ENCODE measurements at places on chromosomes 4 and X. TPM values are rescaled to one million over a fixed set of nuclear protein-coding genes. Genes with fewer than 3 reads are reported as not detected.

Gene FAM241A
- 4.5 TPM for total RNA-seq

Gene CENPE
- 31.3 TPM for total RNA-seq

Gene GDPD2
- not detected for total RNA-seq

Gene CENPVL3
- total RNA-seq = not detected

Gene FAM184B
- 0.07 TPM for total RNA-seq

Gene PFKFB1
- 0.81 TPM for total RNA-seq

Gene NIPAL1
- 7.0 TPM for total RNA-seq

Gene PDZD4
- 0.30 TPM for total RNA-seq

Gene NKX3-2
- total RNA-seq = 1.4 TPM

Gene FAM149A
- 8.9 TPM for total RNA-seq

GRCh38 chrX:63920875-63921274 is 135.9 kb upstream of the ARHGEF9 start:
- peaks cover 10% of the 10 kb centered on the region for H3K4me1 ChIP-seq
- H3K27me3 ChIP-seq = no peaks in the 10 kb centered on the region
- no peak overlapping the region for H3K27ac ChIP-seq
- no peaks in the 10 kb centered on the region for H3K36me3 ChIP-seq
- no peak for DNase-seq
- no peak overlapping the region for H3K4me3 ChIP-seq

DNA sequence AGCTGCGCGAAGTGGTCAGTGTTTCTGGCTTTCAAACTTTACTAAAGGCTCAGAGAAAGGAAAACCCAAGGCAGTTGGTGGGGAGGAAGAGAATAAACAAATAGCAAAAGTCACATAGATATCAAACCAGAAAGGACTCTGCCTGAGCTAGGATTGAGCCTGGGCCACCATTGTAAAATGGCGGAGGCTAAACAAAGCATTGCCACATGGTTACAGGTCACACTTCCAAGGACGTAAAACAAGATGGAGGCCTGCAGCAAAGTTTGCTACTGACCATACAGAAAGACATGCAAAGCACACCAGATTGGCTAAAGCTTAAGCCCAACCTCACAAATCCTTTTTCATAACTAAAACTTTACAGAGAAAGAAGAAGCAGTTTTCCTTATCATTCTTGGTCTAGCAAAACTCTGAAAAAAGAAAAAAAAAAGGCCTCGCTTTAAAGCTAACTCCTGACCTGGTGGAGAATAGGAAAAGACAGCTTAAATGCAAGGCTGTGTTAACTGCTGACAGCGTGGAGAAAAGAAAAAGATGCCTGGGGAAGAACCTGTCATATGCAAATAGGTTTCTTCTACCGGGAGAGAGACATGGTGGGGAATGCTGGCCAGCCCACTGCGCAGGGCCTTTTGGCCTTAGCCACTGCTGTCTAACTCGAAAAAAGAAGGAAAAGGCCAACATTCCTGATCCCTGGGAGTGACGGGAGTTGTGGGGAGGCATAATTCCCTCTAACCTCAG is 81.8 kb upstream of the SMARCA5 start:
- DNase-seq = no peak
- H3K27me3 ChIP-seq = no peaks in the 10 kb centered on the region
- H3K4me3 ChIP-seq = no peak overlapping the region

DNA sequence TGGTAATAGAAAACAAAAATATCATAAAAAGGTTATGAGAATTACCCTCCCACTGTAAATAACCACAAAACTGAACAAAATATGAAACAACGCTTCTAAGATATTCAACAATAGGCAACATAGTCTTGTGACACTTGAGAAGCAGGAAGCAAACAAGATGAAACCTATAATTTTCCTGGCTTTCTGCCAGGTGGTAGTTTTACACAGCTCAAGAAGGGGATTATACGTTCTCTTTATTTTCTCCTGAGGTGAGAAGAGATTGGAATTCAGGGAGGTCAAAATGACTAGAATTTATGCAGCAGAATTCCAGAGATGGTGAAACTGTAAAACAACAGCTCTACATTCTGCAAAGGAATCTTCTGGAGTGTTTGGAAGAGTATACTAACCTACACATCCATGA is 186.0 kb downstream of the HHIP start:
- no peak for DNase-seq
- no peak overlapping the region for H3K27ac ChIP-seq
- no peaks in the 10 kb centered on the region for H3K4me1 ChIP-seq
- H3K36me3 ChIP-seq = no peaks in the 10 kb centered on the region
- no peak overlapping the region for H3K4me3 ChIP-seq

- H3K4me1 ChIP-seq = no peaks in the 10 kb centered on the region
- no peak for DNase-seq
- H3K27me3 ChIP-seq = no peaks in the 10 kb centered on the region
- H3K27ac ChIP-seq = no peak within 1 kb of the TSS
- no peak within 1 kb of the TSS for H3K4me3 ChIP-seq
These were observed at the start of gene CYSLTR1 for GRCh38 chrX:78327370-78328086. TSS of gene CYSLTR1 (minus strand) at chrX:78327611. CDS start at chrX:78273746, 53,865 bp downstream.

DNA sequence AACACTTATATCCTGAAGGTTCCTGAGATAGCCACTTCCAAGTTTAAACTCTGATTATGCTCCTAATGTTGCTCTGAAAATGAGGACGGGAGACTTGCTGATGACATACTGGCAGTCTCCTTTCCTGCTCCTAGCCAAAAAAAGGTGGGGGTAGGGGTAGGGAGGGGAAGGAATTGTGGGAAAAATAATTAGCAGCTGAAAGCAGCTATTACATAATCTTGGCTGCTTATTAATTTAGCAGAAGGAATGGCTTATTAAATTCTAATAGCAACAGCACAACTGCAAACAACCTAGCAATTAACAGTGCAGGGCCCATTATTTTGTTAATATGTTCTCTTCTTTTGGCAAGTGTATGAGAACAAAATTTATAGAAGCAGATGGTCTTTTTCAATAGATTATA is 2.0 kb upstream of the AP1S2 start:
- no peaks in the 10 kb centered on the region for H3K4me1 ChIP-seq
- no peaks in the 10 kb centered on the region for H3K36me3 ChIP-seq
- no peak for DNase-seq
- H3K27ac ChIP-seq = no peak overlapping the region
- H3K27me3 ChIP-seq = no peaks in the 10 kb centered on the region

DNA sequence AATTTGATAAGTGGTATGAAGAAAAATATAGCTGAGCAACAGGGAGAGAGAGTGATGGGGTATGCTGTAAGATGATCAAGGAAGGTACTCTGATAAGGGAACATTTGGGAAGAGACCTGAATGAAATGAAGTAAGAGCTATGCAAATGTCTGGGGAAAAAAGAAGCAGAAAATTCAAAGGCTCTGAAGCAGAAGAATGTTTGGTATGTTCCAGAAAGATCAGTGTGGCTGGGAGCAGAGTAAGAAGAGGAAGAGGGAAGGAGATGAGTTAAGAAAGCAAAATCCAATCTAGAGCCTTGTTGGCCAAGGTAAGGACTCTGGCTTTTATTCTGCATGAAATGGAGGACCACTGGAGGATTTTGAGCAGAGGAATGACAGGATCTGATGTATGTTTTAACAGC is 90.0 kb downstream of the AWAT2 start:
- no peak for DNase-seq
- H3K36me3 ChIP-seq = no peaks in the 10 kb centered on the region
- H3K27ac ChIP-seq = no peak overlapping the region
- no peaks in the 10 kb centered on the region for H3K4me1 ChIP-seq
- no peak overlapping the region for H3K4me3 ChIP-seq

DNA sequence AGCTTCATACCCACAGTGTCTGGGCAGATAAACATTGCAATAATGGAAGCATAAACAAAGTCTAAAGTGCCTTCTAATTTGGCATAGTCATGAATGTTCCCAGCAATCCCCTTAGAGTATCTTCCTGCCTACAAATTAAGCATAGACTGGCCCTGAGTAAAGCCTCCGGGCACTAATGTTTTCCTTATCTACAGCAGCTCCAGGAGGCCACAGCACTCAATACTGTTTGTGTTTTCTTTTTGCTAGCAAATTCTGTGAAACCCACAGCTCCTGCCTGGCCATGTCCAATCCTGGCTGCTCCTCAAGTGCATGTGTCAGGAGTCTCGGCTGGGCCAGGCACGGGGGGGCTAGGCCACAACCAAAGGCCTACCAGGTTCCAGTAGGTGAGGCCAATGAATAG is 102.7 kb upstream of the TBC1D9 start:
- no peaks in the 10 kb centered on the region for H3K27me3 ChIP-seq
- peaks cover 20% of the 10 kb centered on the region for H3K4me1 ChIP-seq
- no peaks in the 10 kb centered on the region for H3K36me3 ChIP-seq
- H3K27ac ChIP-seq = no peak overlapping the region

DNA sequence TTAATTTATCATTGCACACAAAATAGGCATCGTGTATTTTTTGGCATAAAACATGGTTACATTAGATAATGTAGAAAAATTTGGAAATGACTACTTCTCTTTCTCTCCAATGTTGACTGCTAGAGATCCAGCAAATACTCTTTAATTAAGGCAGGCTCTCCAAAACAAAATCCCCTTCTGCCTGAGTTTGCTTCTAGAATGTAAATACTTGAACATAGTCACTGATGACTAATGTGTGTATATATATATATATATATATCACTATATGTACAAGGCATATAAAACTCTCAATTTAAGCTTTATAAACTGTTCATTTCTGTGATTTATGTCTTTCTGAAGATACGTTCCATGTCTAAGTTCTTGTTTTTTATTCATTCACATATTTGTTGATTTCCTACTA is 67.2 kb upstream of the CAMK2D start:
- H3K27ac ChIP-seq = no peak overlapping the region
- H3K27me3 ChIP-seq = no peaks in the 10 kb centered on the region
- H3K4me1 ChIP-seq = no peaks in the 10 kb centered on the region
- no peak overlapping the region for H3K4me3 ChIP-seq
- no peak for DNase-seq
- H3K36me3 ChIP-seq = no peaks in the 10 kb centered on the region

GRCh38 chr4:23333946-23334878 is 555.6 kb downstream of the PPARGC1A start:
- no peaks in the 10 kb centered on the region for H3K27me3 ChIP-seq

DNA sequence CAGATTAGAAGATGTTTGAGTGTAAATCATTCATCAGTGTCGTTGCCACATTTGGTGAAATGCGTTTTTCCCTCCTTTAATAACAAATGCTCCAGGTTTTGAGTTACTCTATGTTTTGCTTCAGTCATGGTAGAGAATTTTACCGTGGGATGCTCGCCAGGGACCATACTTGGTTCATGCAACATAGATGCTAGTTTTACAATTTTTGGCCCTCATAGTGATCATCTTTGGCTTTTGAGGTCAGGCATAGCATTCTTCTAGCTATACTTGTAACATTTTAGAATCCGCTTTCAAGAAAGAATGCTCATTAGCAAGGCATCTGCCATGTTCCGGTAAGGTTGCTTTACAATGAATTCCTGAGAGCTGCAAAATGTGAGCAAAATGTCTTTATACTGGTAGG is 147.2 kb downstream of the SPCS3 start:
- no peaks in the 10 kb centered on the region for H3K4me1 ChIP-seq
- no peaks in the 10 kb centered on the region for H3K36me3 ChIP-seq
- DNase-seq = no peak
- no peaks in the 10 kb centered on the region for H3K27me3 ChIP-seq
- no peak overlapping the region for H3K4me3 ChIP-seq

GRCh38 chrX:96386325-96386724 is 298.3 kb upstream of the DIAPH2 start:
- H3K36me3 ChIP-seq = no peaks in the 10 kb centered on the region
- H3K4me1 ChIP-seq = no peaks in the 10 kb centered on the region
- H3K4me3 ChIP-seq = no peak overlapping the region
- DNase-seq = no peak
- no peaks in the 10 kb centered on the region for H3K27me3 ChIP-seq

DNA sequence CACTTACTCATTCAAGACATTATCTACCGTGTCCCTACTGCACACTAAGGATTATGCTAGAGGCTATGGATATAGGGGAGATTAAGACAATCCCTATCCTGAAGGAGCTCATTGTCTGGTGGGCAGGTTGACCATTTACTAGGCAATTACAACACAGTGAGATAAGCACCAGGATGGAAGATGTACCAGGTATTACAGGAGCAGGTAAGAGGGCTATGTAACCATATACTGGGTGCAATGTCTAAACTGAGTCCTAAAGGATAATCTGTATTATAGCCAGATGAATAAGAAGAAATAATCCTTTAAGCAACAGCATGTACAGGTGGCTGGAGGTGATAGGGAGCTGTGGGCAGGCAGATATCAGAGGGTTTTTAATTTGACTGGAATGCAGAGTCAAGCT is 113.3 kb upstream of the TBC1D9 start:
- no peaks in the 10 kb centered on the region for H3K4me1 ChIP-seq
- H3K27ac ChIP-seq = no peak overlapping the region
- no peaks in the 10 kb centered on the region for H3K27me3 ChIP-seq

DNA sequence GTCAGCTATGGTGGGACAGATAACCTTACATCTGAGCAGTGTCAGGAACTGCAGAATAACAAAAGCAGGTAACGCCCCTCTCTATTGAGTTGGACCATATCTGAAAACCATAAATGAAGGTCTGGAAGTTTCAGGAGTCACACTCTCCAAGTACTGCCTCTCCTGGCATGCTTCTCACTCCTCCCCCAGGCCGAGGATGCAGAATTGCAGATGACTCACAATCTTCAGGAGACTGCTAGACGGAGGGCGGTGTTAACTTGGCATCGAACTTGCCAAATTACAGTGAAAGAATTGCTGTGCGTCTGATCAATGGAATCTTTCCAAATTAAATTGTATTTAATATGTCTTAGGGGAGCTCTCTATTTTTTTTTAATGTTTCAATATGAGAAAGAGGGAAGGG is 67.1 kb upstream of the TRIM2 start:
- no peak overlapping the region for H3K4me3 ChIP-seq
- H3K27ac ChIP-seq = no peak overlapping the region
- no peaks in the 10 kb centered on the region for H3K27me3 ChIP-seq

GRCh38 chrX:12423346-12423745 is 285.1 kb downstream of the FRMPD4 start:
- DNase-seq = no peak
- H3K4me1 ChIP-seq = no peaks in the 10 kb centered on the region
- no peak overlapping the region for H3K27ac ChIP-seq
- no peaks in the 10 kb centered on the region for H3K27me3 ChIP-seq
- H3K36me3 ChIP-seq = no peaks in the 10 kb centered on the region
- no peak overlapping the region for H3K4me3 ChIP-seq

DNA sequence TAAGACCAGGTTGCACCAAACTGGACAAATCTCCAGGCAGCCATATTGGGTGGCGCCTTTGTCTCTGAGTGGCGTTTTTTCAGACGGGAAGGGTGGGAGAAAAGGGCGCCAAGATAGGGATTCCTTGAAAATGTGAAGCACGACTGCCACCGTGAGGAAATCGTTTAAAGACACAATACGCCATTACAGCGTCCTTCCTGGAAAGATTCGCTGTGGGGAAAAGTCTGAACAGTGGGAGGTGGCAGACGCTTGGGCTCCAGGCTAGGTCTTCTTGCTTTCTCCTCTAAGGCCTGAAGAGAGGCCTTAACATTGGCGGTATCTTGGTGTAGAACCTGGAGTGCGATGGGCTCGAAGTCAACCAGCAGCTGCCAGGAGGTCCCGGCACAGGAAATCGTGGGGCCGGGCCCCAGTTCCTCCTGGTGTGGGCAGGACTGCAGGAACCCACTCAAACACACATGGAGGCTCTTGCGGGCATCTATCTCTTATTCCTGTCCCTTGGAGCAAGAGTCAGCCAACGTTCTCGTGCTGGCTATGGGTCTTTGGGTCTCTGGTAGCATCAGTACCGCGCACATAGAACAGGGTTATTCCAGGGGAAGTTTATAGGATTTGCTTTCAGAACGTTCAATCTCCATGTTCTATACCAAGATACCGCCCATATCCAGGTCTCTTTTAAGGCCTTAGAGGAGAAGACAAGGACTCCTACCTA is 208.8 kb downstream of the OR13H1 start:
- DNase-seq = no peak
- H3K27ac ChIP-seq = no peak overlapping the region

Measured in HCT116 (cell line).